NCI-H1694 (cell line): ENCODE measurements at places on chromosomes 4 and X.

DNA sequence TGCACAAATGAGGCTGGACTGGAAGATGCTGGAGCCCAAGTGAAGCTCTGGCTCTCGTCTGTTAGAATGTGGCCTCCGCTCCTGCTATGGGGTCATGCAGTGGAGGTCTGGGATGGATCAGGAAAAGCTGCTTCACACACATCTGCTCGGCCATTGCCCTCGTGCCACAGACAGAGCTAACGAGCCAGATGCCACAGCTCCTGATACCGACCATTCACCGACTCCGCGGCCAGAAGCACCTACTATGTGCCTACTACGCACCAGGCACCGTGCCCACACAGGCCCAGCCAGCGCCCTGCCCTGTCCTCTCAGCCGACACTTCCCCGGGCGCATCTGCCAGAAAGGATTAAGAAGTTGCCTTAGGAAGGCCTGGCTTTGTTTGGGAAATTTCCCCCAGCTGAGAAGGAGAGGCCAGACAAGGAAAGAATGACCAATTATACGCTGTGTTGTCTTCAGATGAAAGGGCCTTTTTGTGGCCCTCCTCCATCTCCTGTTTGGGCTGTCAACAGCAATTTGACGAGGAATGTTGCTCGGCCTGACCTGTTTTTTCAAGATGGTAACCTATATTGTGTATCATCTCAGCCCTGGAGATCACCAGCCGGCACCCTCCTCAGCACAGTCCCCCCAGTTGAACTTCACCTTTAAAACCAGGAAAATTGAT lies 34.3 kb downstream of the HMX1 start:
- no peak for DNase-seq

- peak; percentile 41 for DNase-seq
Observed at GRCh38 chr4:10013722-10014121, 7.6 kb downstream of the SLC2A9 start.

DNA sequence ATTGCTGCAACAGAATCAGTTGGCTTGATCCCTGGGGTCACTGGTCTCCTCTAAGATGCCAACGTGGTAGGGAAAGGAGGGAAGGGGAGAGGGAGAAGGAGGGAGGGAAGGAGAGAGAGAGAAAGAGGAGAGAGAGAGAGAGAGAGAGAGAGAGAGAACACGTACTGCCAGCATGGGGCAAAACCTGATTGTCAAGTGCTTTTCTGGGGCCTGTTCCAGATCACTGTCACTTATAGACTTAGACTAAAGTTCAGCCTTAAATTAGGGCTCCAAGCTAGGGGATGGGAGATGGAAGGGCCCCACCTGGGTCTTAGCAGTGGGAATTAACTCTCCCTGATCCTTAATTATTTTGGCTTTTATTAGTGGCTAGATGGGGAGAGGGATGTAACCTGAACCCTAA lies 12.9 kb downstream of the SHROOM4 start:
- no peak for DNase-seq

DNA sequence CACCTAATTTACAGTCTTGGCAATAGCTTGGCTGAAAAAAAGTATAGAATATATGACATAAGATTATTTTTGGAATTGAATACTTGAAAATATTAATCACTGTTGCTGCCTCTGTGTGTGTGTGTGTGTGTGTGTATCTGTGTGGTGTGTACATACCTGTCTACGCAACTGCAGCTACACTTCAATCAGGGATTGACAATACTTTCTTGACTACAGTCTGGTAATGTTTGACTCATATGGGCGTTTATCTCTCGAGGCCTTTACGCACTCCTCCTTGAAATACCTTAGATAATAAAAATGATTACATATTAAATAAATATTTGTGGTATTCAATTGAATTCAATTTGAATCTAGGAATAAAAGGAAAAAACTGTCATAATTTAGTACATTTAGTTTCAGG lies 565.2 kb downstream of the PCDH18 start:
- DNase-seq: no peak

DNA sequence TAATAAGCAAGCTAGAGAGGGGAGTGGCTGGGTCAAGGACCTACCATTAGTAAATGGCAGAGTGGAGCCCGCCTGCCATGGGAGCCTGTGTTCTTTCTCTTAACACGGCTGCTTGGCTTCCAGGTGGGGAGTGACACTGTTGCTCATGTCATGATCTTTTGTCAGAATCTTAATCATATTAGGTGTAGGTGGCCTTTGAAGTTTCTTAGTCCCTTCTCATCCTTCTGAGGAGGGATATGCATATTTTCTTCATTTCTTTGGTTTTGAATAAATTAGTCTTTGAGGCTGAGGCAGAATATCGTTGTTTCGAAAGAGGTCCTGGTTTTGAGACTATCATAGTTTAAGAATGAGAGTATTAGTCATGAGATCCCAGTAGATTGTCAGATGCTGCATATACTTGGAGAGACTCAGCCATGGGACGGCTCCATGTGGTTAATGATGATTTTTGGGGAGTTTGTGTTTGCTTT lies 28.9 kb downstream of the SNX25 start:
- no peak for DNase-seq

DNA sequence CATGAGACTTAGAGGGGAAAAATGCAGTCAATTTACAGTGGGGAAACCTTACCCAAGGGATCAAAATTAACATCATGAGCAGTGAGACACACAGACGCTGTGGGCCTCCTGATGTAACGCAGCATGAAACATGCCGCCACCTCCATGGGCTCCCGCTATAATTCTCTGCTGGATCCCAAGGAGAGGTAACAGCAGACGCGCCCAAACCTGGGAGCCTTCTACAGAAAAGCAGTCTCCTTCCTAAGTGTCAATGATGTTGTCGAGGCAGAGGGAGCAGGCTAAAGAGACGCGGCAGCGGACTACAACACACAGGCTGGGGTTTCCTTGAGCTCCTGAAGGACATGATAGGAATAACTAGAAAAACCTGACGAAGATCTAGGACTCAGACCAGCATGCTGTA lies 142.3 kb downstream of the AFAP1 start:
- DNase-seq: no peak

DNA sequence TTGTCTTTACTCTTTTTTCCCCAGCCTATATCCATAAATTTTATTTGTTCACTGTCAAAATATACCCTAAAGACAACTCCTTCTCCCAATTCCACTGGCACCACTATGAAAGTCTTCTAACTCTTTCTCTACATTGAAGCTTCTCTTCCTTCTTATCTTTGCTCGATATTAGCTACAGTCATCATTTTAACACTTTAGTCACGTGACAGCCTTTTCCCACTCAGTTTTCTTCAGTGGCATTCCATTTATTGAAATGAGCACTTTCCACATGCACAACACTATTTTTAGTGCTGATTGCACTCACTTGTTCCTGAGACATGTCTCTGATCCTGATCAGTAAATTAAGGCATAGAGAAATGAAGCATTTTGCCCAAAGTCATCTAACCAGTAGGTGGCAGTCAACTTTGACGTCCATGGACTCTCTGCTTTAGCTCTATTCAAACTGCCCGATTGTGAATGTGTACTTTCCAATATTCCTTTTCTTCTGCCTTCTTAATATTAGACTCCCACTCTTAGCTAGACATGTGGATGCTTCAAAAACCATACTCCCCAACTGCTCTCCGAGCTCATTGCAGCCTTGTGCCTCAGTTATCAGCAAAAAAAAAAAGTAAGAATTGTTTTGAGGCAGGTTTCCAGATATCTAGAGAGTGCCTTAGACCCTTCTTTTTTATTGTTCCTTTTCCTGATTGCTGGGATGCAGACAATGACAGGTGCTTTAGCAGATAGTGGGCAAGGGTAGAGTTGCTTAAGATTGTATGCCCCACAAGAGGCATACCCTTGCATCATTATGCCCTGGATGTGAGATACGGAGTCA lies 394.4 kb upstream of the ADGRL3 start:
- DNase-seq: peak; percentile 38

GRCh38 chr4:145003675-145004074 lies 94.3 kb downstream of the ANAPC10 start:
- DNase-seq: no peak

DNA sequence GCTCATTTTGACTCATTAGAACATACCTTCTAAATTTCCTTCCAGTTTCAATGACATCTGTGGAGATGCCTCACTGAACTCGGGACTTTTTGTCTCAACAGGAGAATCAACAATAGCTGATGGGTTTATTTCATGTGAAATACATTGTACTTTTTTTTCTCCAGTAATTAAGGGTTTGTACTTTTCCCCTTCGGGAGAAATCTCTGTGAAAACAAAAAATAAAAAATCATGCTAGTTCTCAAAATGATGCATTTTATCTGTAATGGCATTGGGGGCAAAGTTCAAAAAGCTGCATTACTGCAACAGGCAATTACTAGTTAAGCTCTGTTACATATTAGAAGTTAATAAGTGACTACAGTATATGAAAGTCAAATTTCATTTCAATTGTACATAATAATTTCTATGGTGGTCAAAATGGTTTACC lies 167.3 kb upstream of the SH3RF1 start:
- DNase-seq: no peak
